ENCODE measurements at places on chromosomes 1 and 21.

DNA sequence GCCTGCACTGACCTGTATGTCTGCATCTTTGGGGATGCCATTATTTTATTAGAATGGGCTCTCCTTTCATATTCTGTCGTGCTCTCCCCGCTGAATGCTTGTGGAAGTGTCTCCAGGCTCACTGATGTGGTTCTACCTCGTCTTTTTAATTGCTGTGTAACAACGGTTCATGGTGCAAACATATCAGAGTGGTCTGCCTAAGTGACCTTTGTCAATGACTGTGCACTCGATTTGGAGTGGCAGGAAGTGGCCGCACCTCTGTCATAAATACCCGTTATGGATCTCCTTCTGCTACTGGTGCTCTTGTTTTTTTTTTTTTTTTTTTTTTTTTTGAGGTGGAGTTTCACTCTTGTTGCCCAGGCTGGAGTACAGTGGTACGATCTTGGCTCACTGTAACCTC, 38.3 kb downstream of the SPSB1 start:
- DNase-seq, result no peak

DNA sequence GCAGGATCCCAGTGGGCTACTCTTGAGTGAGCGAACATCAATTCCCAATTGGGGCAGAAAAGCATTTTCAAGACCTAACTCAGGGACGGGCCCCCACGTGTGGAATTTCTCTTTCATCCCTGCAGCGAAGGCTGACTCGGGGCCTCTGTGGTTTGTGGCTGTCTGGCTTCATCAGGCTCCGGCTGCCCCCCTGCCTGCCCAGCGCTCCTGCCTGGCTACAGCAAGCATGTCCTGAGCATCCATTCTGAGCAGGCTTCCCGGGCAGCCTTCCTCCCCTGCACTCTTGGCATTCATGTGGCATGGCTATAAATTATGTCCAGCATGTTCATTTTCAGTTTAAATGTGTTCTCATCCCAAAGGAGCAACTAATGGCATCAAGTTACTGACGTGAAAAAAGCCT, 588.1 kb downstream of the KIF26B start:
- DNase-seq, result peak; percentile 21

- DNase-seq, result peak; percentile 85
These were observed 9.7 kb downstream of the ATP2B4 start for GRCh38 chr1:203636291-203636690.

- DNase-seq, result no peak
These were observed 29.3 kb downstream of the SIPA1L2 start for GRCh38 chr1:232600424-232601258.

DNA sequence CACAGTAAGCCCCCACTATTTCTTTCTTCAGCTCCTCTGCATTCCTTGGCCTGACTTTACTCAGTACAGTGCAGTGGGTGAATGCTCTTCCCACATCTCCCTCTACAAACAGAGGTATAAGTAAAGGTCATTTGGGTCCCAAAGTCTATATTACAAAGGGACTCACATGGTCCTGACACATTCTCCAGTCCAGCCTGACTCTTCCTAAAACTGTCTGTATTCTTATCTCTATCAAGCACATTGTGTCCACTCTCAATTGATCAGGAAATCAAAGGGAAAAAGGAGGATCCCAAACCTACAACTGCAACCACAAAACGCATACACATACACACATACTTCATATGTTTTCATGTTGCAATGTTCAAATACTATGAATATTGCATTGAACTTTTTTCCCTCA, 49.4 kb downstream of the FRRS1 start:
- no peak for DNase-seq

GRCh38 chr1:244273845-244274619, 177.7 kb downstream of the ADSS2 start:
- DNase-seq, result peak; percentile 100

DNA sequence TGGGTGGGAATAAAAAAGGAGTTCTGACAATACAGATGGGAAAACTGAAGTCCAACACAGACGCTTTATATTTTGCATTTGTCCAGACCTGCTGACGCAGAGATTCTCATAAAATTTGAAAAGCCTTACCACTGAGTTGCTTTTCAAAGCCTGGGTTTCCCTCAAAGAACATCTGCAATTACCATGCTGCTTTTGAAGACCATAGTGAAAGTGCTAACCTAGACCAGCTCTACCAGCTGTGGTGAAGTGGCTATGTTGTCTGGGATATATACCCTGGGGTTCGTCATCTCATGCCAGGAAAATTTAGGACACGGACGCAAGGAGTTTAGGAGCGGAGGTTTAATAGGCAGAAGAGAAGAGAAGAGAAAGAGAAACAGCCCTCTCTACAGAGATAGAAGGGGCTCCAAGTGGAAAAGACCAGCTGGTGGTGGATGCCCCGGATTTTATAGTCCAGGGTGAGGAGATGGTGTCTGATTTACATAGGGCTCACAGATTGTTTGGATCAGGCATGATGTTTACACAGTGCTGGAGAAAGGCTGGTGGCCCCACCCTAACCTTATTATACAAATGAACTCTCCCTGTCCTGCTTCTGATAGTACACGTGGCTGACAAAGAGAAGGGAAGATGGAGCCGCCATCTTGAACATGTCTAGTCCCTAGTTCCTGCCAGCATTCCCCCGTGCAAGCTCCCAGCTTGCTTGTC, 73.8 kb downstream of the AK4 start:
- DNase-seq, result no peak

GRCh38 chr1:54792686-54793282, 8.3 kb downstream of the TTC22 start:
- no peak for DNase-seq

GRCh38 chr1:198495631-198496030, 44.8 kb downstream of the ATP6V1G3 start:
- DNase-seq, result no peak

DNA sequence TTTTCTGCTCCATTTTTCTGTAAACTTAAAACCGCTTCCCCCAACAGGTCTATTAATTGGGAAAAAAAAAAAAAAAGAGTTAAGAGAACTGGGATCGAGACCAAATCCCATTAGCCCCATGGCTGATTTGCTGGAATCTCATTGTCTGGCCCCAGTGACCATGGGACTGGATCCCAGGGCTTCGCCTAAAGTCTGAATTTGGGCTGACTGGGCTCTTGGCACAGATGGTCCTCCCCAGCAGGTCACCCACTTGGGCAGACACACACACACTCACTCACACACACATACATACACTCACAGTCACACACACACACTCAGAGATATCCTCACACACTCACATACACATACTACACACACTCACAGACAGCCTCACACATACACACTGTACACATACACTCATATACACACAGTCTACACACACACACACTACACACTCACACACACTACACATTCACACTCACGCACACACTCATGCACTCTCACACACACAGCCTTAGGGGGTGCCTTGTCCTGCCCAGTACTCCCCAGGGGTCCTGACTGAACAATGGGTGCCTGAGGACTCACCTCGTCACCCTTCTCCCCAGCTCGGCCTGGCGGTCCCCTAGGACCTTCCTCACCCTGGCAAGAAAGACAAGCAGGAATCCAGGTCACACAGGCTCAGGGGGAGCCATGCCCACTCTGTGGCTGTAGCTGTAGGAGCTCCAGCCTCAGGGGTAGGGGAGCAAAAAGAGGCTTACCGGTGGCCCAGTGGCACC, 7.5 kb downstream of the COL9A2 start:
- no peak for DNase-seq

DNA sequence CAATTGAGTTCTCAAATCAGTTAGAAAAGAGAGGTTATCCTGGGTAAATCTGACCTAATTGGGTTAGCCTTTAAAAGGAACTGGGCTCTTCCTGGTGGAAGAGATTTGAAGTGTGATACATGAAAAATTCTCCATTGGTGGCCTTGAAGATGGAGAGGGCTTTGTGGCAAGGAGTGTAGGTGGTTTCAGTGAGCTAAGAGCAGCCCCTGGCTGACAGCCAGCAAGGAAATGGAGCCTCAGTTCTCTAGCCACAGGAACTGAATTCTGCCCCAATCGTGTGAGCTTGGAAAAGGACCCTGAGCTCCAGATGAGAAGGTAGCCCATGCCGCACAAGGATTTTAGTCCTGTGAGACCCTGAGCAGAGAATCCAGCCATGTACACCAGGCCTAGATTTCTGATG, 12.7 kb upstream of the HYI start:
- DNase-seq, result no peak

GRCh38 chr1:158998781-158999161, 10.9 kb upstream of the IFI16 start:
- peak; percentile 68 for DNase-seq

- DNase-seq, result no peak
These were observed 2.2 kb upstream of the SPRR1B start for GRCh38 chr1:153028766-153029165.

GRCh38 chr1:203081465-203082230, 4.2 kb downstream of the MYOG start:
- DNase-seq, result no peak

DNA sequence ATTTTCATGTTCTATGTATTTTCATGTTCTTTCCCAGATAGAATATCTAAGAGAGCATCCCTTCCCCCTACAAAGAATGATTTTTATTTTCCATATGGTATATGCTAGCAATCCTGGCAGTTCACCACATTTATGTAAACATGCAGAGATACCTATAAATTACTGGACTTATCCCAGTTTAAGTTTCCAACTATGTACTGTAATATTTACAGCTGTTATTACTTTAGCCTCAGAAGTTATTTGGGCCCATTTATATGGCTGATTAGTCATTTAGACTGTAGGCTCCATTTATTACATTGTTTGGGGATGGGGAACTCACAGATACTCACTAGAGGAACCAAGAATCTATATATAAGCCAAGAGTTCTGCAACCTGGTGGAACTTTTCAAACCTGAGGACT, 84.8 kb upstream of the WARS2 start:
- no peak for DNase-seq

GRCh38 chr21:45154511-45155508, 80.4 kb downstream of the ADARB1 start:
- peak; percentile 46 for DNase-seq

- DNase-seq, result no peak
These were observed 31.9 kb downstream of the DDAH1 start for GRCh38 chr1:85433096-85433495.

GRCh38 chr1:7265771-7266371, 480.6 kb downstream of the CAMTA1 start:
- peak; percentile 96 for DNase-seq

- DNase-seq, result no peak
These were observed 20.3 kb upstream of the RBBP5 start for GRCh38 chr1:205142102-205142469.

GRCh38 chr1:159951551-159951950, 2.5 kb downstream of the SLAMF9 start:
- DNase-seq, result no peak

GRCh38 chr1:232346844-232347243, 283.1 kb downstream of the SIPA1L2 start:
- DNase-seq, result no peak

DNA sequence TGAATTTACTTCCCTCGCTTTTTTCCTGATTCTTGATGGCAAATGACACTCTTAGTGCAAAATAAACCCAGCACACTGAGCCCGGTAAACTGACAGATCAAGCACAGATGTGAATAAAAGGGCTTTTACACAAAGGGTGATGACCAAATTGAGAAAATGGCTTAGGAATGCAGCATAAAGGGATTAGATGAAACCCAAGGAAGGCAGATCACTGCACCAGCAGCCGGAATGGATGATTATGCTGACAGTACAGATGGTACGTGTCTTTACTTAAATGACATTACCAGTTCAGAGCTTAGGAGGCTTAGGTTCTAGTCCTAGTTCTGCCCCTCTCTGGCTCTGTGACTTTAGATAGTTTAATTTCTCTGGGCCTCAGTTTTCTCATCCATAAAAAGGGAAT, 12.0 kb downstream of the PKP1 start:
- no peak for DNase-seq
